ENCODE measurements at places on chromosomes 1 and 21.

GRCh38 chr1:116131866-116132605 lies 20.8 kb downstream of the MAB21L3 start:
- DNase-seq: no peak
- no peak overlapping the region for H3K27ac ChIP-seq
- no peaks in the 10 kb centered on the region for H3K4me1 ChIP-seq
- no peaks in the 10 kb centered on the region for H3K36me3 ChIP-seq

DNA sequence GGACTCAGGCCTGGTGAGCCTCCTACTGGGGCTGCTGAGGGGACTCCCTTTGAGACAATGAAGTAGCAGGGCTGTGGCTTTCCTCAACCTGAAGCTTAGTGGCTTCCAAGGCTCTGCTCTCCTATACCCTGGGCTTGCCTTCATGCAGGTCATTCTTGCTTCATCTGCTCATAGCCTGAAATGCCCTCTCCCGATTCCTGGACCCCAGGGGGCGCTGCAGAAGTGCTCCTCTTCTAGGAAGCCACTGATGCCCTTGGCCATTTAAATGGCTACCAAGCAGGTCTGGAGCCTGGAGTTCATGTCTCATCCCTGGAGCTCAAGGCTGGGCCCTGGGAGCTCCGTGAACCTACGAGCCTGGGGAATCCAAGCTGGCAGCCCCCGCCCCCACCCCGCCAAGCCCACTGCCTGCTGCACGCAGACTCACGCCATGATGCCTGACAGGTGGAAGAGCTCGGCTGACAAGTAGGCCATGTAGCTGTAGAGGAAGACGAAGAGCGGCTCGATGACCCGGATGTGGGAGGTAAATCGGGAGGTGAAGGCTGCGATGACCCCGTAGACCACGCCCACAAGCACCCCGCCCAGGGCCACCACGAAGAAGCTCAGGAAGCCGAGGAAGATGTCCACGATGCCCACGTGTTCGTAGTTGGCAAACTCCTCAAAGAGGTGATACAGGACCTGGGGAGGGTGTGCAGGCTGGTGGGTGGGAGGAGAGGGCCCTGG lies 45.7 kb downstream of the SLC9A1 start:
- H3K4me3 ChIP-seq: no peak overlapping the region
- no peaks in the 10 kb centered on the region for H3K27me3 ChIP-seq
- no peak overlapping the region for H3K27ac ChIP-seq
- no peaks in the 10 kb centered on the region for H3K36me3 ChIP-seq

- no peaks in the 10 kb centered on the region for H3K27me3 ChIP-seq
- no peaks in the 10 kb centered on the region for H3K4me1 ChIP-seq
- H3K36me3 ChIP-seq: peaks cover 85% of the 10 kb centered on the region
- H3K4me3 ChIP-seq: no peak overlapping the region
Measured at GRCh38 chr1:226362361-226362760, 45.5 kb downstream of the PARP1 start.

DNA sequence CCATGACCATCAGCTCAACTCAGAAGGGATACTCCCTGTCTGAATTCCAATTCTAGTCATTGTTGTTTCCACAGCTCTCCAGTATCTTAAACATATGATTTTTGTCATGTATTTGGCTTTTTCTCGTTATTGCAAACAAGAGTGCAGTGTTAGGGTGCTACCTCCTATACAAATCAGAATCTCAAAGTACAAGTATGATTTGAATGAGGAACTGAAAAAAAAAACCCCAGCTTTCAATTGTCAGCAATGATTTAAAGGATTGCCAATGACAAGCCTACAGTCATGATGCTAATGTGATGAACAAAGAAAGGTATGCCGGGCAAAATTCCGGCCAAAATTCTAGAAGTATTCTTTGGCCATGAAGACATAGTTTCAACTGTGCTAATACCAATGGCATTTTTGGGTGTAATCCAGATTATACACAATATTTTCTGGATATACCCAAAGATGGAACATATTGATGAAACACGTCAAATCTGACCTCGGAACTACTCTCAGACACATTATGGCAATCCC lies 14.9 kb downstream of the TMEM35B start:
- H3K36me3 ChIP-seq: no peaks in the 10 kb centered on the region
- H3K27ac ChIP-seq: no peak overlapping the region
- no peak overlapping the region for H3K4me3 ChIP-seq
- H3K27me3 ChIP-seq: no peaks in the 10 kb centered on the region

DNA sequence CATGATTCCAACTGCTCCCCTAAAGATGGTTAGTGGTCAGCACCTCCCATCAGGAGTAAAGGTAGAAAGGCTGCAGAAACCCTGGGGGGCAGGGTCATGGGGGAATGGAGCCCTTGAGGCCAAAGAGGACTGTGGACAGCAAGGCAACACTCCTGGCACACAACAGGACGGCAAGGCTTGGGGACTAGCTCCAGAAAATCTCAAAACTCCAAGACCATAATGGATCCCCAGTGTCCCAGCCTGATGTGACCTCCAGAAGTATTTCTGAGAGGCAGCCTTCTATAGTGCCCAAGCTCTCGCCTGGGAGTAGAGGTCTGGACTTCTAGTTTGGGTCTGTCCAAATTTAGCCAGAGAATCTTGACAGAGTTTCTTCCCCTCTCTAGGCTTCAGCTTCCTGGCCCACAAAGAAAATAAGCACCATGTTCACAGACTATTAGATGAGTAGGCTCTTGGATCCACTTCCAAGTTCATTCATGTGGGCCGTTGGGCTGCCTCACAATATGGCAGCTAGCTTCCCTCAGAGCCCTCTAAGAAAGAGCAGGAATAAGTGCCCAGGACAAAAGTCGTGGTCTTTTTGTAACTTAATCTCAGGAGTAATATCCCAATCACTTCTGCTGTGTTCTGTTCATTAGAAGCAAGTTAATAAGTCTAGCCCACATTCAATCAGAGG lies 6.9 kb downstream of the CD2 start:
- H3K4me3 ChIP-seq: no peak overlapping the region
- no peaks in the 10 kb centered on the region for H3K27me3 ChIP-seq
- H3K27ac ChIP-seq: peak overlapping the region; percentile 87
- peaks cover 64% of the 10 kb centered on the region for H3K4me1 ChIP-seq
- H3K36me3 ChIP-seq: peaks cover 41% of the 10 kb centered on the region

DNA sequence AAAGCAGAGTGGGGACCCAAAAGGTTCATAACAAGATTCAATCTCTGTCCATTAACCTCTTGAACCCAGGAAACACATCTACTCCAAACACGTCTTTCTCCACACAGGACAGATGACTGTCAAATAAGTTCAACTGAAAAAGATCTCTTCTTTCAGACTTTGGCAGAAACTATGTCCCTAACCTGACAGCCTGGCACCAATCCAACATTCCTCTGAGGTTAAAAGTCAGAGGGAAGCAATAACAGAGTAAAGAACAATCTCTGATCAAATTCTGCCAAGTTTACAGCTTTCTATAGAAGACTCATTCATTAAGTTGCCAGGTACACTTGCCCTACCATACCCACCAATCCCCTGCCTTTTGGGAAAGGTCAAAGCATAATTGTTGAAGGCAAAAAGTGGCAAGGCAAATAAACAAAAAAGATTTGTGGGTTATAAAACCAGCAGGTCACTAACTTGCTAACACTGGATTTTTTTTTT lies 31.9 kb downstream of the OTUD7B start:
- H3K36me3 ChIP-seq: peaks cover 3% of the 10 kb centered on the region
- no peak for DNase-seq
- H3K27me3 ChIP-seq: no peaks in the 10 kb centered on the region
- H3K27ac ChIP-seq: no peak overlapping the region

DNA sequence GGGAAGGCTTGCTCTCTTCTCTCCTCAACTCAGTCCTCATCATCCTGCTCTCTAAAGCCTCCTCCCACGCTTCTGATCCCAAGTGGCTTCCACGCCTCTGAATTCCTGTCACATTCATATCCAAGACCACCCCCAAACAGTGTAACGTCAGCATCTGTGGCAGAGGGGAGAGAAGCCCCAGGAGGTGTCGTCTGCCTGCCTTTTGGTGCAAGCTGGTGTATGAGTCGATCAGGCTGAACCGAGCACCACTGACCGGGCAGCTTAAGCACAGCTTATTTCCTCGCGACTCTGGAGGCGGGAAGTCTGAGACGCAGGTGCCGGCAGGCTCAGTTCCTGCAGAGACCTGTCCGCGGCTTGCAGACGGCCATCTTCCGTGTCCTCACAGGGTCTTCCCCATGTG lies 123.8 kb upstream of the RAB4A start:
- H3K4me1 ChIP-seq: no peaks in the 10 kb centered on the region
- H3K4me3 ChIP-seq: no peak overlapping the region
- no peak overlapping the region for H3K27ac ChIP-seq
- H3K27me3 ChIP-seq: no peaks in the 10 kb centered on the region
- no peaks in the 10 kb centered on the region for H3K36me3 ChIP-seq
- no peak for DNase-seq

DNA sequence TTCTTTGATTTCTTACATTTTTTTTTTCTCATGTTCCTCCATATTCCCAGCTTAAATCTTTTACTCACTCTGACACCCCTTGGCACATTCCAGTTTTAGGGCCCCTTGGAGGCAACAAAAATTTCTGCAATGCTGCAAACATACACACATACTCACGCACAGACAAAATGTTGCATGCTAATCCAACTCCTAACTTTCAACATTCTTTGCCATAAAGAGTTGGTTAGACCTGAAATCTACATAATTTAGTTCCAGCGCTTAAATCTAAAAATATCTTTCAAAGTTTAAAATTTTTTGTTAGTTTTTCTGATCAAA lies 103.9 kb downstream of the PTPN14 start:
- H3K36me3 ChIP-seq: no peaks in the 10 kb centered on the region
- H3K27me3 ChIP-seq: no peaks in the 10 kb centered on the region
- no peaks in the 10 kb centered on the region for H3K4me1 ChIP-seq
- DNase-seq: no peak
- no peak overlapping the region for H3K27ac ChIP-seq
- no peak overlapping the region for H3K4me3 ChIP-seq

DNA sequence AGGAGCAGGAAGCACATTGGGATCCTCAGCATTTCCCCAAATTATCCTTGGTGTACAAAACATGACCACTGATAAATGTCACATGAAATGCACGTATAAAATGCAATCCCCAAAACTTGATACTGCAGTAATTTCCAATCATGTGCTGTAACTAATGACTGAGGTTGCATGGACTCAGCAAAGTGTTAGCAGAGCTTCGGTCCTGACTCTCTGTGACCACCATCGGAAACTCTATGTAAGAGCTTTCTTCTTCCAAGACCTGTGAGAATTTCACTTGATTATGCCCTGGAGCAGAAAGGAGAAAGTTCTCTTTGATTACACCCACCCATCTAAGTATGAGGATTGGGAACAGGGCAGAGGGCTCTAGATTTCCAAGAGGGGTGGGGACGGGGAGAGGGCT lies 908 bp downstream of the CD53 start:
- H3K4me3 ChIP-seq: peak overlapping the region; percentile 81
- H3K27me3 ChIP-seq: no peaks in the 10 kb centered on the region
- H3K27ac ChIP-seq: peak overlapping the region; percentile 94
- DNase-seq: no peak
- peaks cover 12% of the 10 kb centered on the region for H3K36me3 ChIP-seq
- H3K4me1 ChIP-seq: peaks cover 13% of the 10 kb centered on the region

DNA sequence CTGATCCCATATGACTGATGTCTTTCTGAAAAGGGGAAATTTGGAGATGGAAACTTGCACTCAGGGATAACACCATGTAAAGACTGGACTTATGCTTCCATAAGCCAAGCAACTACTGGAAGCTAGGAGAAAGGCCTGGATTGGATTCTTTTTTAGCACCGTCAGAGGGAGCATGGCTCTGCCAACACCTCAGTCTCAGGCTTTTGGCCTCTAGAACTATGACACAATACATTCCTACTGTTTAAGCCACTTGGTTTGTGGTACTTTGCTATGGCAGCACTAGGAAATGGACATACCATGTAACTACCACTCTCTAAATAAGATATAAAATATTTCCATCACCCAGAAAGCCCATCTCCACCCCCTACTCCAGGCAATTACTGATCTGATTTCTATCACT lies 139.7 kb downstream of the CYYR1 start:
- no peak for DNase-seq
- no peaks in the 10 kb centered on the region for H3K36me3 ChIP-seq
- H3K27ac ChIP-seq: no peak overlapping the region
- no peaks in the 10 kb centered on the region for H3K27me3 ChIP-seq
- no peaks in the 10 kb centered on the region for H3K4me1 ChIP-seq

- peaks cover 10% of the 10 kb centered on the region for H3K4me1 ChIP-seq
- no peak for DNase-seq
- no peaks in the 10 kb centered on the region for H3K36me3 ChIP-seq
- H3K4me3 ChIP-seq: no peak overlapping the region
Measured at GRCh38 chr1:11384170-11384554, 94.8 kb upstream of the DISP3 start.

- H3K27ac ChIP-seq: no peak overlapping the region
- DNase-seq: no peak
- H3K27me3 ChIP-seq: no peaks in the 10 kb centered on the region
- no peak overlapping the region for H3K4me3 ChIP-seq
- H3K36me3 ChIP-seq: no peaks in the 10 kb centered on the region
Measured at GRCh38 chr1:166020210-166020609, 146.6 kb downstream of the FAM78B start.

GRCh38 chr1:97063532-97063931 lies 341.9 kb downstream of the PTBP2 start:
- no peaks in the 10 kb centered on the region for H3K4me1 ChIP-seq
- H3K27me3 ChIP-seq: no peaks in the 10 kb centered on the region
- H3K27ac ChIP-seq: no peak overlapping the region

DNA sequence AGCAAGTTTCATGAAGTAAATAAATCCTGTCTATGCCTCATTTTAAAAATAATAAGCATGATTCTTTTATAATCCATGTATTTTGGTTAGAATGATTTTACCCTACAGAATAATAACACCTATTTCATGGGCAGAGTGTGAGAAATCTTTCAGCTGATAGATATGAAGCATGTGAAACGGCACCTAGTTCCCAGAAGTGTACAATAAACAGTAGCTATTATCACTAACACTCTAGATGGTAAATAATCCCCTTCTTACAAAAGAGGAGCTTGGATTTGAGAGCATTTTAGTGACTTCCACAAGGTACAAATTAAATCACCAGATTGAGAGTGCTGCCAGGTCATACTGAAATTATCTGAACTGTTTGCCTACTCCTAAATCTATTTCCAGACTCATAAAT lies 95.3 kb upstream of the NRIP1 start:
- H3K36me3 ChIP-seq: no peaks in the 10 kb centered on the region
- H3K4me1 ChIP-seq: no peaks in the 10 kb centered on the region

Measured in effector memory CD4-positive, alpha-beta T cell (primary cell).